ENCODE measurements at places on chromosomes 6 and 20.

GRCh38 chr6:88167352-88167937, 1.3 kb upstream of the CNR1 start:
- no peak for DNase-seq

DNA sequence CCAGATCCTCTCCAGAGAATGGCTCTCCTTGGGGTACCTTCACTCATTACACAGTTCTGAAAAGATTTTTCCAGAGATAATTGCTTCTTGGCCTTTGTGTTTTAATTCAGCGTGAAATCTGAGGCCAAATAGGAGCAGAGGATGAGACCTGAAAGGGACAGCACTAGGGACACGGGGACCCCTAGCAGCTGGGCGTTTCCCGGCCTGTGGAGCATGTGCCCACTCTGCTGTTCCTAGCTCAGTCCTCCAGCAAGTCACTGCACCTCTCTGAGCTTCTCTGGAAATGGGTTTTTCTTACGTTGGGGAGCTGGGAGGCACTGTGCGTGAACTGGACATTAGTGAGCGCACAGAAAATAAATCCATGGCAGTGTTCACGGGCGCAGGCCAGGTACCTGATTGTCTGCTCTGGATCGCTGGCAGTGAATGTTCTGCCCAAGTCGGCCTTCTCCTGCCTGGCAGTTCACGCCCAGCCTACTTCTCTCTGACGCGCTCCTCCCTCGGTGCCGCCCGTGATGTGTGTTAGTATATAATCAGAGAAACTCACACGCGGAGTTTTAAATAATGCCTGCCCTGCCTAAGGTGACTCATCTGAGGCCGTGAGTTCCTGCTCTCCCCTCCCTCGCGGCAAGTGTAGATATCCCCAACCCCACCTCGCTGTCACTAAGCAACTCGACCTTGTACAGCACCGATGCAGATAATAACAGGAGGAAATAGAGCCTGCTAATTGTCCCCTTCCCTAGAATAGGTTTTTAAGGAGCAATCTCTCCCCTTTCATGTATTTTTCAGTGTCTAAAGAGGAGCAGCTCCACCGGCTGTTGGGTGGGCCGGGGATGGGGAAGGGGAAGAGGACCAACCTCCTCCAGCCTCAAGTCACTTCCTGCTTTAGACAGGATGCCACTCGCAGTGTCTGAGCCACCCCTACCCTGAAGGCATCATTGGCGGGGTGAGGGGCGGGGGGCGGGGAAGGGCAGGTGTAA, 2.7 kb upstream of the TUBB2A start:
- peak; percentile 84 for DNase-seq

DNA sequence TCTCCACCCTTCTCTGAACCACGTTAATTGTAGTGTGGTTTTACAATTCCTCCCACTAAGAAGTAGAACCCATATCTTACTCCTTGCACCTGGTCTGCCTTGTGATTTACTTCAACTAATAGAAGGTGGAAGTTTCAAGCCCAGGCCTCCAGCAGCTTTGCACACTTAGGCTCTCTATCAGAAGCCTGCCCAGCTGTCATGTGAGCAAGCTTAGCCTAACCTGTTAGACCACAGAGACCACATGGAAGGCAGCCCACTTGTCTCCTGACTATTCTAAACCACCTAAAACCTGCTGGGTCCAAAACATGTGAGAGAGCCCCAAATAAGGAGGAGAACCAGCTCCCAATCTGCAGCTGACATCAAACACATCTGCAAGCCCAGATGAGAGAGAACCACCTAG, 127.6 kb upstream of the BTBD3 start:
- DNase-seq, result no peak

GRCh38 chr6:79089552-79090404, 11.7 kb upstream of the PHIP start:
- DNase-seq, result no peak

- no peak for DNase-seq
Measured at GRCh38 chr6:165081944-165082532, 227.4 kb downstream of the C6orf118 start.

DNA sequence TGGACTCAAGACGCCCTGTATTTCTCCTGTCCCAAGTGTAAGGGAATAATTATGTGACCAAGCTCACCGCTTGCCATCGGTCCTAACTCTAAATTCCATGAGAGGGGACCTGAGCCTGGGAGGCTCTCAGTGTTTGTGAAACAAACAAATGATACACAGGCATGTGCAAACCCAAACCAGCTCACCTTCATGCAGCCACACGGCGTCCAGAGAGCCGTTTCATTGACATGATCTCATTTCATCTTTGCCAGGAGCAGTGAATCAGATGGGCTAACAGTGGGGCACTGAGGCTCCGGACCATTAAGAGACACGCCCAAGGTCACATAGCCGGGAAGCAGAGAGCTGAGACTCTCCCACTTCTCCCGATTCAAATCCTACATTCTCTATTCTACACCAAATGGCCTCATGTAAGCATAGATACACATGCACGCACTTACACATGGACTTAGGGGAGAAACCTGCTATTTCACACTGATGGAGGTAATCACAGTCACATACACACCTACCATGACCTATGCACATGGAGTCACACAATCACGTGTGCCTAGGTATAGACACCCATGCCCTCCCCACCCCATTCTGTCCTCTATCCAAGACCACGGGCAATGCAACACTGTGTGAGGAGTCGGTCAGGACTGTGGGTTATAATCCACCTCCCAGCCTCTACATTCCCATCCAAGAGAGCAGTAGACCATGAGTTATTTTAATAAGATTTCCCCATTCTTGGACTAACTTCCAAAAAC, 1.1 kb downstream of the BNIP5 start:
- DNase-seq, result no peak

- DNase-seq, result no peak
Measured at GRCh38 chr20:9710685-9711084, 128.2 kb downstream of the PAK5 start.

- no peak for DNase-seq
Measured at GRCh38 chr6:7034055-7034454, 73.7 kb upstream of the RREB1 start.

DNA sequence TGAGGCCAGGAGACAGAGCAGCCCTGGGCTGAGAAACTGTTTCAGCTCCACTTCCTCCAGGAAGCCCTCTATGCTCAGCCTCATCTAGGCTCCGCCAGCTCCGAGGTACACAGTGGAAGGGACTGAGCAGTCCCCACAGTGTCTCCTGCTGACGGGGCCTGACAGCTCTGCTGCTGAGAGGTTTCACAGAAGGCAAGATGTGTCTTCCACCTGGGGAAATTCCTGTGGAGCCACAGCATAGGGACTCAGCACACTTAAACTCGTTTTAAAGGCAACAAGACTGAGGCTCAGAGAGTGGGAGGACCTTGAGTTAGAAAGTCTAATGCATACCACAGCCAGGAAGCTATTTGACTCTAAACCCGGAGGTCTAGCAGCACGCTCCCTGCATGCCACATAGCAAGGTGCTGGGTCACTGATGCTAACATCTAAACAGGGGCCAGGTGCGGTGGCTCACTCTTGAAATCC, 6.8 kb downstream of the ADA start:
- peak; percentile 76 for DNase-seq

DNA sequence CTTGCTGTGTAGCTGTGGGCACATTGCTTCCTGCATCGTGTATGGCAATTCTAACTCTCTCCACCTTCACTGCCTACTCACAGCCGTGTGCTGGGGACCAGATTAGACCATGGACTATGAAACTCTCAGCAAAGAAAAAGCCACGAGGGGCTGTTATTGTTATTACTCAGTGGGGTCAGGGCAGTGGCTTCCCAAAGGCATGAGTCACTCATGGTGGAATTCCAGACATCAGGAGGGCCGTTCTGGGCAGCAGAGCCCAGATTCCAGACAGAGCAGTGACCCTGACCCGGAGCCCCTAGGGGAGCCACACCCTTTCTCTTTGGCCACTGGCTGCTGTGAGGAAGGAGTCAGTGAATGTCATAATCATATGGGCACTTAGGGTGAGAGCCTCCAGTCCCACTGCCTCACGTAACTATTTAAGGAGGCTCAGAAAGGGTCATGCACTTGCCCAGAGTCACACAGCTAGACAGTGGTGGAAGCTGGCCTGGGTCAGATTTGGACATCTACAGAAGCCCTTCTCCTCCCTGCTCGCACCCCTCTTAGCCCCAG, 22.2 kb upstream of the CCN5 start:
- DNase-seq, result no peak

DNA sequence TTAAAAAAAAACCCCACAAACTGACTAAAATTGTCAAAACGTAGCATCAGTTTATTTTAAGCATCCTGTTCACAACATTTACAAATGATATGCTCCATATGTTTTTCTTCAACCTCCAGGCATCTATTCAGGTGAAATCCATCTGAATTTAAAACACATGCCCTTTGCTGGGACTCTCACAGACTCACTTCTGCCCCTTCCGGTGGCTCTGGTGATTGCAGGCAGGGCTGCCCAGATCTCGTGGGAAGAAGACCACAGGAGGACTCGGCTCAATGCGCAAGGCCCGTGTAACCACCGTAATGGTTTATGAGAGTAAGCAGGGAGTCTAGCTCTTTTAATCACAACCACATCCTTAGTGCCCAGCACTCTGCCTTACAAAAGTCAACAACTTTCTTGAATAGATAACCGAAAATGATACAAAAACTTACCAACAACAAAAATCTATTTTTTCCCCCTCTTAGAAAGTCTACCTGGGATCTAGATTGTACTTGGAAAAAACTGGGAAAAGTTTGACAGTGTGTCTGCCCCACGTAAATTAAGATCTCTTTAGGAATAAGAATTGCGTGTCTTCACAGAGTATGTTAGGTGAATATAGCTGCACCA, 139.1 kb downstream of the KIF16B start:
- DNase-seq, result peak; percentile 34

GRCh38 chr20:49484180-49485140, 2.0 kb upstream of the KCNB1 start:
- DNase-seq, result peak; percentile 46

- no peak for DNase-seq
Measured at GRCh38 chr6:155549928-155550327, 94.3 kb upstream of the NOX3 start.

- no peak for DNase-seq
Measured at GRCh38 chr20:10603378-10603777, 70.4 kb downstream of the JAG1 start.

DNA sequence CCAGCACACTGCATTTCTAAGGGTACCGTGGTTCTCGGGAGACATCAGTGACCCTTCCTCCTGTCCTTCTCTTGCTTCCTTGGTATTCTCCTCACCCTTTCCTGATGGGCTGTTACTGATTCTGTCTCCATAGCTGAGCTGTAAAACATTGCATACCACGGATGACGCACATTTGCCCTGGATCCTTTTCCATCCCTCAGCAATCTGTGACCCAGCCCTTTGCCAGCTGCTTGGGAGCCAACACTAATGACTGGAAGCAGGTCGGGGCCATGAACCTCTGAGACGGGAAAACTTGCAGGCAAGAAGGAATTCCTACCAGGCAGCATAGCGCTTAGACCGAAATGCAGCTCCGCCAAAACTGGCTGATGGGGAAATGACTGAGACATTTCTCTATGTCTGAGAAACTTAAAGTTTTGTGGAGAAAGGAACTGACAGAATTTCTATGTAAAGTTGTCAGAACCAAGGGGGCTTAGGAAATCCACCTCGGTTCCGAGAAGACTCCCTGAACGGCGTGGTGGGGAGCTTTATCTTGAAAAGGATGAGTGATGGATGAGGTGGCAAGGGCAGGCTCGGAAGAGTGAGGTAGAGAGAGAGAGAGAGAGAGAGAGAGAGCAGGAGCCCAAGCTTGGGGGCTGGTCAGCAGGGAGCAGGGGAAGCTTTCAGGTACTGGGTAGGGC, 19.2 kb downstream of the TUBB2B start:
- DNase-seq, result no peak

DNA sequence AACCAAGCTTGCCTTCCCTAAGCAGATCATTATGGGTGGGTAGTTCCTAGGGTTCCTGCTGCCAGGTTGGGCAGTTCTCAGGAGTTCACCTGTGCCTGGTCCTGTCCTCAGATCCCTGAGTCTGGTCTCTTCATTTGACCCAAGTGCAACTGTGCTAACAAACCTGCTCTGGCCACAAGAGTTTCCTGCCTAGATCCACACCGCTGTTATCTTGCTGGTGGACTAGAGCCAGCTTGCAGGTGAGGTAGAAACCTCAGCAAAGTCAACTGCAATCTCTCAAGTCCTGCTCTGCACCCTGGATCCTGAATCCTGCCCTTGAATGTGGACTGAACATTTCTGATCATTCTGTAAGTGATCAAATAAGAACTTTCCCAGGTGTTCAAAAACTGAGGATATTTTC, 191.8 kb upstream of the LRFN2 start:
- DNase-seq, result no peak

GRCh38 chr6:37139230-37139962, 30.6 kb upstream of the PIM1 start:
- no peak for DNase-seq

GRCh38 chr6:159217595-159218275, 48.5 kb downstream of the FNDC1 start:
- no peak for DNase-seq

GRCh38 chr20:7695051-7695495, 245.2 kb downstream of the HAO1 start:
- DNase-seq, result no peak

- no peak for DNase-seq
Measured at GRCh38 chr6:150844371-150844770, 21.1 kb upstream of the MTHFD1L start.

- DNase-seq, result no peak
Measured at GRCh38 chr6:71123051-71123450, 165.6 kb upstream of the OGFRL1 start.

GRCh38 chr6:35052694-35053565, 88.2 kb downstream of the TCP11 start:
- DNase-seq, result no peak

GRCh38 chr6:111848262-111848812, 24.9 kb downstream of the FYN start:
- no peak for DNase-seq

GRCh38 chr6:56804996-56805395, 149.9 kb upstream of the BEND6 start:
- no peak for DNase-seq

DNA sequence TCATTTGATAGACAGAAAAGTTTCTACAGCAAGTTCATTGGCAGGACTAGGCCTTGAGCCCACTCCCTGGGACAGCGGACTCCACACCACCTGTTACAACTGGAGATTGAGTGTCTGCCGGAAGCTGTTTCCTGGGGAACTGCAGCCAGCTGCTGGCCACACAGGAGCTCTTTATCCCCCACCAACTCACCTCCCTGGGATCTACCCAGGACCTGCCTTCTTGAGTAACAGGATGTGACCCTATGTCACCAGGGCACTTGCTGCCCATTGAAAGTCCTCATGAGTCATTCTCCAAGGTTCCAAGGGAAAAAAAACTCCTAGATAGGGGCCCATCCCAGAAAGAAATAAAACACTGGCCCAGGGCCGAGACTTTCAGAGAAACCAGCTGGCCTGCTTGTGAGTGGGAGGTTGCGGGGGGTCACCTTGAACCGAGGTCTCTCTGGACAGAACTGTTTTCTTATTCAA, 37.4 kb upstream of the SLC9A8 start:
- no peak for DNase-seq

- no peak for DNase-seq
Measured at GRCh38 chr6:87772597-87773530, 70.8 kb upstream of the AKIRIN2 start.

DNA sequence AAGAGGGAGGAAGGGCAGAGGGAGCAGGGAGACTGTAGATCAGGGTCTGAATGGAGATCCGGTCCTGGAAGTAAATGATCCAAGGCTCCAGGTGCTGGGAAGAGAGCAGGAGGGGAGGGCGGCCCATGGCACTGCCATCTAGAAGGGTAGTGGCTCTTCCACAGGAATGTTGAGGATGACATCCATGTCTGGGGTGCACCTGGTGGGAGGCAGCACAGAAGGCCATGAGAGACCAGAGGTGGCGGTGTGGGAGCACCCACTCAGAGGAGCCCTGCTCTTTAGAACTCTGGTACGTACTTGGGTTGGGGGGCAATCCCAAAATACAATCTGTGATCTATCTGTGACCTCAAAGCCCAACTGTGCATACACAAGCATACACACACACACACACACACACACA, 13.5 kb downstream of the DEFB132 start:
- no peak for DNase-seq

Measured in CD4-positive, alpha-beta T cell treated with Interleukin-17A for 1 hour (primary cell).